Choroid plexus epithelial cell (primary cell): ENCODE measurements at places on chromosomes 6 and 20.

GRCh38 chr20:64006902-64007301, 26.0 kb downstream of the PRPF6 start:
- DNase-seq: no peak

DNA sequence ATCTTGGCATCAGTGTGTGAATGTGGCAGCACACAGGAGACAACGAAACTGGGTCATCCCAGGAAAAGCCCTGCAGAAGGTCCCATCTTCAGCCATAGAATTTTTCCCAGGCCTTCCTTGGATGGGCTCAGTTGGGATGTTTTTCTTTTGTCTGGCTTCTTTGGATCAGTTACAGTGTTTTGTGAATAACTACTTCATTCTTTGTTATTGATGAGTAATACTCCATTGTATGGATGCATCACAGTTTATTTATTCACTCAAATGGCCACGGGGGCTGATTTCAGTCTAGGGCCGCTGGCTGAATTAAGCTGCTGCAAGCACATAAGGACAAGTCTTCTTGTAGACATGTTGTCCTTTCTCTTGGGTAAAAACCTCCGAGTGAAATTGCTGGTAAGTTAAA, 81.3 kb upstream of the CD93 start:
- DNase-seq: no peak

DNA sequence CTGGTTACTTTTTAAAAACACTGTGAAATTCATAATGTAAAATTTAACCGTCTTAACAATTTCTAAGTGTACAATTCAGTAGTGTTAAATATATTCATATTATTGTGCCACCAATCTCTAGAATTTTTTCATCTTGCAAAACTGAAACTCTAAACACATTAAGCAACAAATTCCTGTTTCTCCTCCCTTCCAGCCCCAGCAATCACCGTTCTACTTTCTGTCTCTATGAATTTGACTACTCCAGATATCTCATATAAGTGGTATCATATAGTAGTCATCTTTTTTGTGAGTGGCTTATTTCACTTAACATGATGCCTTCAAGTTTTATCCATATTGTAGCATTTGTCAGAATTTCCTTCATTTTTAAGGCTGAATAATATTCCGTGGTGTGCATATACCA, 44.7 kb downstream of the RSPH3 start:
- peak; percentile 7 for DNase-seq

- no peak for DNase-seq
These were observed 6.5 kb downstream of the SLPI start for GRCh38 chr20:45247865-45248264.

DNA sequence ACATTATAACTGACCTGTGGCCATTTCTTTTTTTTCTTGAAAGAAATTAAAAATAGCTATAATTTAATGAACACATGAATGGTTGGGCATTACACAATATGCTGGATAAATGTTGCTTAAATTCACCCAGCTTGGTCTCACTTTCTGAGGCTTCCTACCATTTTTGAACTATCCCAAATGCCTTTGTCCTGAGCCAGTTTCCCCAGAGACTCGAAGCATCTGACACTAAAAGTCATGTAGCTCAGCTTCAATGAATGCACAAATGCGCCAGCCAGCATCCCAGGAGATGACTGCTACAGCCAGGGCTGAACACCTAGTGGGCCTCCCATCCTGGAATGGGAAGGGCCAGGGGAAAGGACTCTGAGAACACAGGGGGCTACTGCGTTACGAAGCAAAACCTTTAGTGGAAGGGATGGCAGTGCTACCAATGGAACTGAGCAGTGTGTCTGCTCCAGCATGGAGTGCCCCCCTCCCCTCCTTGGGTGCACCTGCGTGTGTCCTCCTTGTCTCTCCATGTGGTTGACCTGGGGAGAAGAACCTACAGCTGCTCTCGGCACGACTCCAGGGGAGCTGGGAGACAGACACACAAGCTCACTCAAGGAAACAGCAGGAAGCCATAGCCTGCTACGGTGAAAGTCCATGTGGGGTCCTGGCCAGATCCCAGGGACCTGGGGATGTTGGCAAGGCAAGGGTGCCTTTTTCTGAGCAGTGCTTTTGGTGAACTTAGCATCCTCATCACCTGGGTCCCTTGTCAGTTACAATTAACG, 60.9 kb downstream of the IRF4 start:
- no peak for DNase-seq

DNA sequence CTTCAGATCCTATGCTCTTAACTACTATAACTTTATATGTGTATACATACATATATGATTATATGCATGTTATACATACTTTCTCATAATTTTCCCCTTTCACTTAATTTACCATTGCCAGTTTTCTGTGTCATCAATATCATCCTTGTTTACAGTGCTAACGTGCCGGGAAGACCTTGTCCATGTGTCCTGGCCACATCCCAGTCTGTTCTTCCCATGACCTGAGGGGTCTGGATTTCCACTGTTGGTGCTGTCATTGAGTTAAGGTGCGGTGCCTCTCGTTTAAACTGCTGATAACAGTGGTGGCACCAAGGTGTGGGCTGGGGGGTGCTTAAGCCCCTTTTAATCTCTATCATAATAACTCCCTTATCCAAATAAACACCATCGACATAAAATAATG, 8.5 kb upstream of the SDCBP2 start:
- DNase-seq: no peak

DNA sequence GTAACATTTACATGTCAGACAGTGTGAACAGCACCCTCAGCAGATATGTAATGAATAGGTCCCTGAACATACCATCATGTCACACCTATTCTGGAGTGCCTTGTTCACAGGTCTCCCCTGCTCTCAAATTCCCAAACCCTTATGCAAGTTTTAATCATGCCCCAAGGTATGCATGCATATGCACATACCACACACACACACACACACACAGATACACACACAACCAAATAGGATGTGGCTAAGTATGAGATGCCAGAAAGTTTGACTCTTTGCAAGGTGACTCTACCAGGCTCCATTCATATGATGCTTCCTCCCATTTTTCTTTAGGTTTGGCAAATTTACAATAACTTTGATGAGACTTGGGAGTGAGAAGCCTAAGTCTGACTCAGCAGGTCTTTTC, 243.8 kb upstream of the IRAK1BP1 start:
- no peak for DNase-seq

- DNase-seq: no peak
These were observed 204.3 kb downstream of the TFAP2C start for GRCh38 chr20:56833427-56833826.

DNA sequence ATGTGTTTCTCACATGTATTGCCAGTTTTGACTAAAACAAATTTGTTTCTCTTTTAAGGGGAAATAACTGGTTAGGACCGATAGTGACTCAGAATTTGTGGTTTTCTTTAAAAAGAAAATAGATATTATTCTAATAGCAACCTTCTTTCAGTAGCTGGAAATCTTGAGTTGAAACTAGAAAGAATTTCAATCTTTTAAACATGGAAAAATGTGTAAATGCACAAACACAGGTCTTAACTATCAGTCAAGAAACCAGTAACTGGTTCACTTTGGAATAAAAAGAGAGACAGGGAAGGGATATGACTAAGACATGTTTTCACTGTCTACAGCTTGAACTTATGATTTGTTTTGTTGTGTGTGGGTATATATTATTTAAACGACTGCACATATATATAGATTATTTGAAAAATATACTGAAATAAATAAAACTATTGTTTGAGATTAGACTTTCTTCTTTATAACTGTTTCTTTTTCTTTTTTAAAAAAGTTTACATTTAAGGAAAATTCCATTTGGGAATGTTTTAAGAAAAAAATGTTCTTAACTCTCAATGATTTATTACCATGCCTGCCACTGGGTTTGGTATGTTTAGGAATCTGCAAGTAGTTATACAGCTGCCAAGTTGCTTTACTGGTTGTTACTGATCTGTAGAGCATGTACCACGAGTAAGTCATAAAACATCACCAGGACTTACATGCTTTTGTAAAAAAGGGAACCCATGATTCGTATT, 753.3 kb upstream of the MARCKS start:
- peak; percentile 64 for DNase-seq

DNA sequence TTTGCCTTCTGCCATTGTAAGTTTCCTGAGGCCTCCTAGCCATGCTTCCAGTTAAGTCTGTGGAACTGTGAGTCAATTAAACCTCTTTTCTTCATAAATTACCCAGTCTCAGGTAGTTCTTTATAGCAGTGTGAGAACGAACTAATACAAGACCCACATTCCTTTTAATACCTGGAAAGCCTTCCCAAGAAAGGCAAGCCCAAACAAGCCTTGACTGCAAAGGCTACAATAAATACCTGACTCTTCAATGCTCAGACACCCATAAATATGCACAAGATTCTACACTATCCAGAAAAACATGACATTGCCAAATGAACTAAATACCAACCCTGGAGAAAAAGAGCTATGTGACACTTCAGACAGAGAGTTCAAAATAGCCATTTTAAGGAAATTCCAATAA, 338.8 kb downstream of the HAO1 start:
- no peak for DNase-seq

DNA sequence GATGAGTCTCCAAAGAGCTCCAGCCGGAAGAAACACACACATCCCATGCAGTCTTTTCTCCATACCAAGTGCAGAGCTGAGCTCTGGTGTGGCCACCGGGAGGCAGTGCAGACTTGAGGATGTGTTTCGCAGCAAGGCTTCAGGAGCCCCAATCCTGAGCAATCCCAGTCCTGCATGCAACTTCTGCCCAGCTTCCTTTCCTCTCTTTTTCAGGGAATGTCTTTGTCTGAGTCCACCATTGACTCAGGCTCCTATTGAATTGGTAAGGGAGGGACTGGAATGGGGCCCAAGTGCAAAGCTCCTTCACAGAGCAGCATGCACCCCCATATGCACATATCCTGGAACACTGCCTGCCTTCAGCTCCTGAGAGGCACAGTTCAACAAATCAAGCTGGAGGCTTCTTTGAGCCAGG, 50.5 kb upstream of the ASIP start:
- DNase-seq: peak; percentile 94

DNA sequence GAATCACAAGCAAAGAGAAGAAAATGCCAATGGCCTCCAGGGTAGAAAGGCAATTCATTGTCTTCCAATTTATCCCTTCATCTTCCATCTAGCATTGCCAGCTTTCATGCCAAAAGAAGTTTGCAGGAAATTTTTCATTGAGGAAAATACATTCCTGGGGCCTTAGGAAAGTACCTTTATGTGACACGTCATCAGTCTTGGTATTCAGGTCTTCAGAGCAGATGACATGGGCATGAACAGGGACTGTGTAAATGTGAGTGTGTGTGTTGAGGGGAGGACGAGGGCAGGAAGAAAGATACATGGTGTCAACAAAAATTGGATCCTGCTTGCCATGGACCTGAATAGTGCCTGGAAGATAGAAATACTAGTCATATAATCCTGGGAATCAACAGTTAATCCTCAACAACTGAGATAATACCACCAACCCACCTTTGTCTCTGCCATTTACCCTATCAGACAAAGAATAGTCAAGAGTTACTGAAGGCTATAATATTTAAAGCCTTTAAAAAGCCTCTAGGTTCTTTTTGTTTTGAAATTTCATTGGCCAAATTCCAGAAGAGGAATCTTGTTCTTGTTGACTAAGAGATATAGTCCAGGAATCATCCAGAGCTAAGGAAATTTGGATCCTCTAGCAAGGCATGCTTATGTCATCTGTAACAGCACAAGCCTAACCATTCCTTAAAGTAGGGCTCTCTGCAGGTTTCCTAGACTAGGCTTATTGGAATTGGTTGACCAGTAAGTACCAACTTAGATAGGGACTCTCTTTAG, 405.8 kb upstream of the SASH1 start:
- DNase-seq: no peak

GRCh38 chr6:38095054-38095453, 275.5 kb downstream of the ZFAND3 start:
- DNase-seq: peak; percentile 73

- DNase-seq: no peak
These were observed 9.1 kb downstream of the UCKL1 start for GRCh38 chr20:63946986-63947637.

- DNase-seq: no peak
These were observed 341.4 kb downstream of the PLCB1 start for GRCh38 chr20:8473459-8473858.

- peak; percentile 91 for DNase-seq
These were observed 137.8 kb upstream of the SPACA1 start for GRCh38 chr6:87909849-87910248.

DNA sequence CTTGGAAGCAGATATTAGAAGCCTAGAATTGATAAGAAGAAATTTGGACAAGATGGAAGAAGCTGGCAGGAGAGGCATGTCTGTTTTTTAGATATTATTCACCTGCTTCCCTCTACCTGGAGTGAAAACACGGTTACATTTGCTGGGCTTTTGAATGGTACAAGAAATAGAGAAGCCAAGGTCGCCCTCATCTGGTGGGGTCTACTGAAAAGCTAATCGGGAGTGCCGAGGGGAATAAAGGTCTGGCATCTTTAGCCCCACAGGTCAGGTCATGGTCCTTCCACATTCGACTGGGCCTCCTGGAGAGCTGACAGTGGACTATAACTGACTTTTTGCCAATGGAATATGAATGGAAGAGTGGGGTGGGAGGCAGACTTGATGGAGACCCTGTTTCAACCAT, 4.6 kb upstream of the C2 start:
- no peak for DNase-seq

GRCh38 chr20:58633161-58634053, 17.7 kb upstream of the STX16 start:
- DNase-seq: no peak

GRCh38 chr6:42339991-42340401, 111.7 kb downstream of the TRERF1 start:
- no peak for DNase-seq

DNA sequence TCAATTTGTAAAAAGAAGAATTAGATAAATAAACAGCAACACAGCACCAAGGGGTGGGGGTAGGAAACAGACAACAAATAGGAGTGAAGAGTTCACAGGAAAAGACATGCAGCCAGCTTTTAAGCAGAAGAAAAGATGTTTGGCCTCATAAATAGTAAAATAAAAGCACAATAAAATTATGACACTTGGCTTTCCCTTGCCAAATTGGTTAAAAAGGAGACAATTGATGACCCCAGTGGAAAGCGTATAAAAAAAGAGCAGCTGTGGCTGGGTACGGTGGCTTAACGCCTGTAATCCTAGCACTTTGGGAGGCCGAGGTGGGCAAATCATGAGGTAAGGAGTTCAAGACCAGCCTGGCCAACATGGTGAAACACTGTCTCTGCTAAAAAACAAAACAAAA, 29.1 kb downstream of the BCAS1 start:
- DNase-seq: no peak

DNA sequence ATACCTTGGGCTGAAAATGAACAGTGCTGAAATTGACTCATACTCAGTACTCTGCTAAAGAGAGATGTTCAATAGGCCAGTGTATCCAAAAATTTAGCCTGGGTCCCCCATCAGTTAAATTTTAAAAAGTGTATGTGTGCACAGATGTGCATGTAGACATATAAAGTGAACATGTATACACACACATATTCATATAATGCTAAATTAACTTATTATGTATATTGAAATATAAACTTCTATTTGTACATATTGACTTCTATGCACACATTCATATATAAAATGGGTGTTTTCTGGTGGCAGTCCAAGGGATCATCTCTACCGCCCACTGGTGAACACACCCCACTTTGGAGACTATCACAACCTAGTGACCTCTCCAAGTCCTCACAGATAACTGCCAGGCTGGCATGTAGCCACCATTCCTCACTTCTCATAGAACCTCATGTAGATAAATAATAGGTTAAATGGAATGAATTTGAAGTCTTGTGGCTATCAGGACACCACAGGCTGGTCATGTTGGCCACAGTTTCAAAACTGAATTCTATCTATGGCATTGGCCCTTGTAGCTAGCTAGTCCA, 8.8 kb downstream of the SLC22A16 start:
- DNase-seq: no peak
